HCEC 1CT (cell line): ENCODE measurements at places on chromosomes 2 and 18.

GRCh38 chr2:32712870-32713269, 85.0 kb downstream of the TTC27 start:
- no peak for DNase-seq

DNA sequence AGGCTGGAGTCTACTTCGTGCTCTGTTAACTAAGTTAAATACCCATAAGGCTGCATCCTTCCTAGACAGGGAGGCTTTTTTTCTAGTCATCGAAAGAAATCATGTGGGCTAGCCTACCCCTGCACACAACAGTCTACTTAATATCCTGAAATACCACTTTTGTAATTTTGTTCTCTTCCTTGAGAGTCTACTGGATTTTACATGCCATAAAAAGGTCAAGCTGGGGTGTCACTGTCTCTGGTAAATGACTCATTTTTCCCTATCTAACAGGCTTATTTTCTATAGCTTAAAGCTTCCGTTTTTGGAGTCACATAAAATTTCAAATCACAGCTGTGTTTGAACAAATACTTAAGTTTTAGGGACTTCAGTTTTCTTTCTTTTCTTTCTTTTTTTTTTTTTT, 10.7 kb upstream of the STAM2 start:
- DNase-seq, result no peak

DNA sequence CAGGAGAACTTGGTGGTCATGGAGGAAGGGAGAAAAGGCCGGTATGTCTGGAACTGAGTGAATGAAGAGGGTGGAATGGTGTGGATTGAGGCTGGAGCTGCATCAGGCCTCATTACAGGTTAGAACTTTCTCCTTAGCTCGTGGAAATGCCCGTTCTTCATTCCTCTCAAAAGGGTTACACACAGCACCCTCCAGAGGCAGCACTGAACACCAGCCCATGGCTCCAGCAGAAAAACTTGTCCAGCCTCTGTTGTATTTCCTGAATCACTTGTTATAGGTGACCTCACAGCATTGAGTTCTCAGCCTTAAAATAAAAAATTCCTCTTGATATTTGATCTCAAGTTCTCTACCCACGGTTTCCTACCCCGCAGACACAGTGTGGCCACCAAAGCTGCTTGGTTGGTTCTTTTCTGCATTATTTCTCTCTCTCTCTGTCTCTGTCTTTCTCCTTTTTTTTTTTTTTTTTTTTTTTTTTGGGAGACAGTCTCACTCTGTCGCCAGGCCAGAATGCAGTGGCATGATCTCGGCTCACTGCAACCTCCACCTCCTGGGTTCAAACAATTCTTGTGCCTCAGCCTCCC, 89.6 kb downstream of the ITGB1BP1 start:
- DNase-seq, result peak; percentile 74

- no peak for DNase-seq
Measured at GRCh38 chr18:79450289-79451080, 54.8 kb downstream of the NFATC1 start.

GRCh38 chr2:172745636-172746035, 10.0 kb downstream of the RAPGEF4 start:
- peak; percentile 26 for DNase-seq
